ENCODE measurements at places on chromosomes 16 and 17.

GRCh38 chr17:22600644-22601298, 908.4 kb downstream of the KCNJ18 start:
- DNase-seq: no peak

DNA sequence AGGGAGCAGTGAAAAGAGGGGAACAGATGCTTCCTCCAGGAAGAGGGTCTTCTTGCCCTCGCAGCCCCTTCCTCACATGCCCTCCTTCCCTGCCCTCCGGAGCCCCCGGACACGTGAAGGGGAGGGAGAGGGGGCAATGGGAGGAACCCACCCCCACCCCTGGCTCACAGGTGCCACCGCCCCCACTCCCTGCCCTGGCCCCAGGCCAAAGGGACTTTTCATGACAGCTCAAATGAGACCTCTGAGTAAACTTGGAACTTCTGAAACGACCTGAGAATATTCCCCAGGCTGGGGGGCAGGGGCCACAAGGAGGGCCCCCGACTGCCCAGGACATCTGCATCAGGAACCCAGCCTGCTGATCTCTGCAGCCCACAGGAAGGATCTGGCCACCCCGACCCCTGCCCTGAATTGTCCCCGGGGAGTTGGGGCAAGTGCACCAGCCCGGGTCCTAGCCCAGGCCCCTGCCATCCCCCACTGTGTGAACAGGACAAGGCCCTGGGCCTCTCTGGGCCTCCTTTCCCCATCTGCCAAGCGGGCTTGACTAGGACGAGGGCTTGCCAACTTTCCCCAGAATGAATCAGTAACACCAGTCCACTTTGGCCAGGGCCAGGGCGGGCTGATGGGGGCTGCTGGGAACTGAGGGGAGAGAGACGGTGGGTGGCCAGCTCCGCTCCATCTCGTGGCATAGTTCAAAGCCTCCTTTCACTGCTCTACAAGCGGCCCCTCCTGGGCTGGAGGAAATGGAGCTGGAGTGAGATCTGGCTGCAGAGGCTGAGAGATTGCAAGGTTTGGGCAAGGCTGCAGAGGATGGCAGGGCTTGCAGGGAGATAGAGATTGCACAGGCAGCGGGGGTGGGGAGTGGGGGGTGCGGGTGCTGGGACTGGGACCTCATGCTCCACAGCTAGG, 3.8 kb downstream of the IL21R start:
- DNase-seq: no peak

GRCh38 chr17:8820311-8821010, 21.3 kb upstream of the MFSD6L start:
- no peak for DNase-seq

DNA sequence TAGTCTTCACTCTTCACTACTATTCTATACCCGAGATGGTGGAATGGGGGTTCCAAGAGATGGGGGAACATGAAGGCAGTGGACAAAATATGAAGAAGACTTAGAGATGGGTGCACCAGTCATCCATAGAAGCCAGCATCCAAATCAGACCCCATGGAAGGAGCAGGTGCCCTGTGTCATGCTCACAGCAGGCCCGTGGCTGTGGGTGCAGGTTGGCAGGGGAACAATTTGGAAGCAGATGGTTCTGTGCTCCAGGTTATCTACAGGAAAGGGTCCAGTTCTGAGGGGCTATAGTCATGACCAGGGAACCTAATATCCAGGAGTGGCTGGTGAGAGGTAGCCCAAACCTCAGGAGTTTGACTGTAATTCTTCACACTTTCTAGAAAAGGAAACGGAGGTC, 9.6 kb upstream of the LPCAT2 start:
- no peak for DNase-seq

DNA sequence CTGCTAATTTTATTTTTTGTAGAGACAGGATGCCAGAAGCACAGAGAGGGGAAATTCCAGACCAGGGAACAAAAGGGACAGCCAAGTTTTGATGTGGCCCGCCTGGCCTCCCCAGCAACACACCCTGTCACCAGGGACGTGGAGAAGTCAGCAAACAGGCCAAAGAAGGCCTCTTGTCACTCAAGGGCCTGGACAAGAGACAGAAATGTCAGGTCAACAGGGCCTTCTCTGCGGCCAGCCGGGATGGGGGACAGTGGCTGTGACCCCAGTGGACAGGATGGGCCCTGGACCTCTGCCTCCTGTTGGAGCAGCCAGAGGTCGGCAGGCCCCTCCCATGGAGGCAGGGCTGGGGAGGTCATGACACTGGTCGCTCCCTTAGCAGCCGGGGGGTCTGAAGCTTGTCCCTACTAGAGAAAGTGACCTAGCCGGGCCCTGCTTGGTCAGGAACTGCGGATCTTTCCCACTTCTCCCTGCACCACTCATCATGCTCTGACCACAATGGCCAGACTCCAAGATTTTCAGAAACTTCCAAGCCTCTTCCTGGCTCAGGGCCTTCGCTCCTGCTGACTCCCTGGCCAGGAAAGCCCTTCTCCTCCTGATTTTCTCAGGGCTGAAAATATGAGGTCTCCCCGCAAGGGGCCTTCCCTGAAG, 9.2 kb upstream of the TVP23A start:
- DNase-seq: no peak

- DNase-seq: no peak
These were observed 4.0 kb downstream of the SRCIN1 start for GRCh38 chr17:38601539-38602351.

DNA sequence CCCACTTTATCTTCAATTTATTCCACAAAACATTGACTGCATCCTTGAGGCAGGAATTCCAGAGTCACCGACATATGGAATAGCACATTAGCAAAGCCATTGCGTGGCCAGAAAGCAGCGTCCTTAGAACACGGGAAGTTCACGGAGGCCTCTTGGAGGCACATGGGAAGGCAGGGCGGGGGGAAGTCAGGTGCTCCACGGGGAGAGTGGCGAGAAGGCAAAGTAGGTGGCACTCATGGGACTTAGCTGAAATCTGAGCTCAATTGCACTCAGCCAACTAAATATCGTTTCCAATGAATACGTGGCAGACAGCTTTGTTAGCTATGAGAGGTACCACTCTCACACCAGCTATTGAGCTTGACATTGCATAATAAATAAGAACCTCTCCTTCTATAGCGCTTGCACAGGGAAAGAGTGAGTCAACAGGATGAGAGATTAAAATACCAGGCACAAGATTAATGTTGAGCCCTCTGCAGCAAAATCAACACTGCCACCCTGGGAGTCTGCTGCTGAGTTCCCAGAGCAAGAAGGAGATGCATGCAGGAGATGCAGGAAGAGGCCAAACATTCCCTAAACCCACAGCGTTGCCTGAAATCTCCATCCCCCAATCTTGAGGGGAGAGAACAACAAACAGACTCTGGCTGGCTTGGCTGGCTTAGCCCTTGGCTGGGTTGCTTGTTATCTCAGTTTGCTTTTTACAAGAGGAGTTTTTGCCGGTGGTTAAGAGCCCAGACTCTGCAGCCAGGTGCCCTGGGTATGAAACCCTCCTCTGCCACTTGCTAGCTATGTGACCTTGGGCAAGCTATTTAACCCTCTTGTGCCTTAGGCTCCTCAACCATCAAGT, 28.8 kb downstream of the ABCC12 start:
- DNase-seq: no peak

- DNase-seq: no peak
These were observed 59.0 kb downstream of the MSI2 start for GRCh38 chr17:57315061-57316015.

DNA sequence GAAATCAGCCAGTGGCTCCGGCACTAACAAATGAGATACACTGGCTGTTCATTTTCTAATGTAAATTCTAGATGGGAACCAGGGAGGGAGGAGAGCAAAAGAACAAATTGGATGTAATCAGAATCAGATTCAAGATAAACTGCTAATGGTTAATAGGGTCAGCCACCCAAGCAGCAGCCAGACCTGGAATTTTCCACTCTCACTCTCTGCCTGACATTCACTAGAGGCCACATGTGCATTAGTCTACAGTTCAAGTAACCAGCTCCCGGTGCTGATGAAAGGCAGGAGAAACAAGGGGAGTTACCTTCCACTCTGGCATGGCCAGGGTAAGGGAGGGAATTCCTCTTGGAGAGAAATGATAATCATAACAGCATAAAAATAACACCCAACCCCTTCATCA, 597.7 kb downstream of the TOX3 start:
- no peak for DNase-seq

- DNase-seq: no peak
These were observed 882.8 kb upstream of the SOX9 start for GRCh38 chr17:71237903-71238538.

Data from CD4-positive, alpha-beta T cell treated with Interferon gamma for 1 hour (primary cell).